Tibial artery (tissue), 4 donors: ENCODE measurements at places on chromosomes 1 and 21.

- peak; percentile 65 for DNase-seq
Observed at GRCh38 chr1:12527564-12527963, 90.4 kb downstream of the DHRS3 start.

DNA sequence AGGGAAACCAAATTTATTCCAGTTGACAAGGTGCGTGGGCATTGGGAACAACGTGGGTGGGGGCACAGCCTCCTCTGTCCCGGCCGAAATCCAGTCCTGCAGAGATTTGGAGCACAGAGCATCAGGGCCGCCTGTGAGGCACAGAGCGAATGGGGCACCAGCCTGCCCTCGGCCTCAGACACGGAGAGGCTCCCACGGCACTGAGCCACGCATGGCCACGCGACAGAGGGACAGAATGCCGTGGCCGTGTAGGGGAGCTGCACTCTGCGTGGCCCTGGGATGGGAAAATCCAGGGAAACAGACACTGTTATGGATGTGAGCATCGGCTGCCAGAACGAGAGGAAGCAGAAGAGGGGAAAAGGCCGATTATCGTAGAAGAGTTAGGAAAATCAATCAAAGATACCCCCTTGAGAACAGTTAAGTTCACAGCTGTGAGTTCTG lies 13.5 kb upstream of the C1orf159 start:
- DNase-seq: no peak

DNA sequence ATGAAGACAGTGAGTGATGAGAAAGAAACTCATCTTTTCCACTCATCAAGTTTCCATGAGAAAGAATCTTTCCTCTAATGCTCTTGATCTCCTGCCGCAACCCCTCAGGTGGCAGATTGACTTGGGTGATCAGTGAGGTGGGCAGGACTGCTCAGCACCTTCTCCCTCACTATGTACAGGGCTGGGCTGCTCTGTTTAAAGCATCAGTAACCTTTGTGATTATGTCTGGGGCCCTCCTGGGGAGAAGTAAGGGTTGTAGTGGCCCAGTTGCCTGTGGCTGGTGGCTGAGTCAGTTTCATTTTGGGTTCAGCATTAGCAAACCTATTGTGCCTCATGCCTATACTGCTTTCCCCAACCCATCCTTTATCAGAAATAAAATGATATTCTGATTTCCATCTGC lies 366.0 kb downstream of the TTLL7 start:
- DNase-seq: no peak

DNA sequence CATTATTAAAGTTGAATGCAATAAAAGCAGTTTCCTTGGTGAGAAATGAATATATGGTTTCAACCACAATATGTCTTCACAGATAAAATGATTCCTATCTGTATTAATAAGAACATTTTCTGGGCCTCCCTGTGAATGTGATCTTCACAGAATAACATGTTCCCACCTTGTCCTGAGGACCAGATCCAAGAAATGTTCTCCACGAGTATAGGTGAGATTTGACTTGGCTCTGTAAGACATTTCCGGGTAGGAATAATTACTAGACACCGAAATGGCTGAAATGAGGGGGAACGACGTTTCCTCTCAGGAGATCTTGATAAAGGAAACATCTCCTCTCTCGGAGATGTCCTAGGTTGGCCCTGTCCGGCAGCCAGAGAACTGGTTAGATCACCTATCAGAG lies 61.4 kb downstream of the CLIC6 start:
- DNase-seq: no peak

DNA sequence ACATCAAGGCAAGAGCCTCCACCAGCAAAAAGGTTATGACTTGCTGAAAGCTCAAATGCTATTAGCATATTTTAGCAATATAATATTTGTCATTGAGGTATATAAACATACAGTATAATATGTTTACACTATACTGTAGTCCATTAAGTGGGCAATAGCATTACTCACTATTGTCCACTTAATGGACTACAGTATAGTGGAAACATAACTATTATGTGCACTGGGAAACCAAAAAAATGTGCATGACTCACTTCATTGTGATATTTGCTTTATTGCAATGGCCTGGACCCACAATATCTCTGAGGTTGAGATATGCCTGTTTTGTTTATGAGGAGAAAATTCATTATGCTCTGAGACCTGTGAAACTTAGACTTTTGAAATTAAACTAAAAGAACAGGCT lies 300.0 kb downstream of the BARHL2 start:
- no peak for DNase-seq

DNA sequence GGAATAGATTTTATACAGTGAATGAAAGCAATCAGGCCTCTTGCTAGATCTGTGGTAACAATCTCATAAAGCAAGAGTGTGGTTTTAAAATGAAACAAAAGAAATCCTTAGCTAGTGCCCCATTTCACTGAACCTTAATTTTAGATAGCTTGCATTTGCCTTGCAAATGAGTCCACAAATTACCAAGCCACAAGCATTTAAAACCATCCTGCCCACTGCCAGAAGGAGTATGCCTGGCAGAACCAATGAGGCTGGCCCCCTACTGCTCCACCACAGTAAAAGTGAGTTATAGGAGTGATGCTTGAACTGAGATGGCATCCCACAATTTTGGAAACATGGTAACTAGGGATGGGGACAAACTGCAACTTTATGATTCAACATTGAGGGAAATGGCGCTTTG lies 206.4 kb upstream of the LMO4 start:
- no peak for DNase-seq

GRCh38 chr1:19723874-19724273 lies 59.2 kb downstream of the HTR6 start:
- DNase-seq: no peak

GRCh38 chr1:3524556-3525203 lies 70.2 kb downstream of the ARHGEF16 start:
- no peak for DNase-seq

- DNase-seq: no peak
Observed at GRCh38 chr1:11703357-11704193, 12.1 kb downstream of the DRAXIN start.

DNA sequence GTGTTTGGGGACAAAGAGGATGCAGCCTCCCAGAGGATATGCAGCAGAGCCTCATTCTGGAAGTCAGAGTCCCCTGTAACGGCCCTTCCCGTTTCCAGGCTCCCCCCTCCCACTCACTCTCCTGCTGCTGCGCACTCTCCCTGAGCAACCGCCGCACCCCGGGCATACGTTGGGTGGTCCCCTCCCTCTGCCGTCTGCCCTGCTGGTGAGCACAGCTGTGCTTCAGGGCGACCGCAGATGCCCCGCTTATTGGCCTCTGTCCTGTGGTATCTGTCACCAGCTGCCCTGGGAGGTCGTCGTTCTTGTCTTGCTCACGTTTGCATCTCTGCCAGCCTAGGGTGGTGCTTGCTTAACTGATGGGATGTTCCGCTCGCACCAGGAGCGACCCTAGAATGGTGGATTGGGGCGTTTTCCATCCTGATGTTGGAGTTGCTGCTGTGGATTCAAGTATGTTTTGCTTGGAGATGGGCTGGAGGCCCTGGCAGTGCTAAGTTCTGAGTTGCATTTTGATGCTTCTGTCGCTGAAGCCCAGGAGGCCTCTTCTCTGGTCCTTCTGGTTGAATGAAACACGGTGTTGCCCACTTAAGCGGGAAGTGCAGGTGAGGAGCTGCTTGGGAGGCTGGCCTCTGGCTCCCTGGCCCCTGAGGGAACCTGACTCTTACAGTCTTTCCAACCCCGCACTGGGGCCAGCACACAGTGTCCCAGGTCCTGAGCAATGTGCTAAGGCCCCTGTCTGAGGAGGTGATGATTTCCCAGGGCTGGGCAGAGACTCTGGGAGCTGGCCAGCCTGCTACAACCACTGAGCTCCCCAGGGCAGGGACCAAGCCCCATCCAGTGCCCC lies 3.2 kb downstream of the TMEM201 start:
- DNase-seq: no peak

GRCh38 chr1:202270871-202271326 lies 70.8 kb downstream of the UBE2T start:
- DNase-seq: no peak

GRCh38 chr1:200558866-200559459 lies 61.6 kb downstream of the KIF14 start:
- DNase-seq: no peak

- no peak for DNase-seq
Observed at GRCh38 chr1:200238311-200238710, 171.5 kb downstream of the ZNF281 start.

GRCh38 chr1:170221495-170221894 lies 75.7 kb downstream of the NTMT2 start:
- DNase-seq: no peak

DNA sequence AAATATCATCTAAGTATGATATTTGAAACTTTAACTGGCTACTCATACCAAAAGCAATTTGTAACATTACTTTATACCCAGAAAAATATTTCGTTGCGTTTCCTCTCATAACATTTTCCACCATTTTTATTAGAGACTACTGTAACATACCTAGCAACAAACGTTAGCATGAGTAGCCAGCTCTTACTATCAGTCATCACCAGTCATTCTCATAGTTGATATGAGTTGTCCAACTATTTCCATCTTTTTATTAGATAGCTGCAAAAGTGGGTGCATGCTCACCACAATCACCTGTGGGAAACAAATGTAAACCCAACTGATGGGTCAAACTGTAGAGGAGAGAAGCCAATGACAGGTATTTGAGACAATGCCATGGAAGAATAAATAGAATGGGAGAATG lies 114.6 kb downstream of the AKT3 start:
- DNase-seq: no peak

DNA sequence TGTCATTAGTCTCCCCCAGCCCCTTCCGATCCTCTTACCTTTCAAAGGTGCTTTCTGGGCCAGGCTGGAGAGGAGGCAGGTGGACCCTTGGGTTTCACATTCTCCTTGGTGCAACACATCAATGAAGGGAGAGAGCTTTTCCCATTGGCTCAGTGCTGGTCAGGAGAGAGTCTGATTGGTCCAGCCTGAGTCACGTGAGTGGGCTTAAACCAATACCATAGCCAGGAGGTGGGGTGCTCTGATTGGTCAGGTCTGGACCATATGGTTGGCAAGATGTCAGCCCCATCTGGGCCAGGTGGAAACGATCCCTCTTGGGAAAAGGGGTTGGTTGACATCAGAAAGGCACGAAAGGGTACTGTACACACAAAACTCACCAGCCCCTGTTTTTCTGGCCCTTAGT lies 44.8 kb upstream of the ABCG1 start:
- DNase-seq: no peak

- no peak for DNase-seq
Observed at GRCh38 chr1:86517336-86517735, 29.5 kb upstream of the CLCA4 start.

DNA sequence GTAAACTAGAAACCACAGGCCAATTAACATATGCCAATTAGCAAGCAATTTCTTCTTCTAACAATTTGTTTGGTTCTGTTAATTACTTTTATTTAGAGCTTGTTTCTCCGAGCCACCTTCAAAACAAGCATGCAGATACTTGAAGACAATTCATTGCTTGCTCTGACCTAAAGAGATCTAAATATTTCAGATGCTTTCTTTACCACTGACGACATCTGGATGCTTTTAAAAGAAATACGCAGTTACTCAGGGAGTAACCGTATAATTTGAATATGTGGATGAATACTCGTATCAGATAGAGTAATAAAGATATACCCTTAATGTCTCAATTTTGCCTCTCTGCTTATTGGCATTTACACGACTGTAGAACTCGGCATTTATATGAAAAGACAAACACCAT lies 390.0 kb downstream of the DISC1 start:
- no peak for DNase-seq

GRCh38 chr1:165452336-165453130 lies 7.6 kb upstream of the RXRG start:
- no peak for DNase-seq

- no peak for DNase-seq
Observed at GRCh38 chr21:44508711-44509445, 31.1 kb downstream of the KRTAP10-1 start.

DNA sequence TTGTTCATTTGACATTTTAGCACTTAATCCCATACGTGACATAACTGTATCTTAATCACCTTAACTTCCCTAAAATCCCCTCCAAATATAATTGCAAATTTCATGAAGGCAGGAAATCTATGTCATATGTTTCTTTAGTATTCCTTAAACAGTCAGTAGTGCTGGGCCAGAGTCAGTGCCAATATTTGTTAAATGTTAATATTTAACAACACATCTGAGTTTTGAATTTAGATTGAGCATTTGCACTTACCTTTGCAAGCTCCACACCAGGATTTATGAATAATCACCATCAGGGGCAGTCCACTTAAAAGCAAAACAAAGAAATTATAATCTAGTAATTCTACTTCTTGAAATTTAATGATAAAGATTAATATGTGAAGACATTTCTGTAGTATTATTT lies 5.3 kb downstream of the KTI12 start:
- DNase-seq: no peak

DNA sequence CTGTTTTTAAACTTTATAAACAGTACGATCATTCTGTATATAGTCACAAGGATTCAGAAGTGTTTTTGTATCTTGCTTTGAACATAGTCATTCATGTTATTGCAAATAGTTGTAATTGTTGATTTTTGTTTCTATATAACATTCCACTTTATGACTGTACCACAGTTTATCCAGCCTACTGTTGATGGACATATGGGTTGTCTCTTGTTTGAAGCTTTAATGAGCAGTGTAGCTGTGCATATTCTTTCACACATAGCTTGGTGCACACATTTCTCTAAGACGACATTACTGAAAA lies 6.1 kb downstream of the CD101 start:
- no peak for DNase-seq

DNA sequence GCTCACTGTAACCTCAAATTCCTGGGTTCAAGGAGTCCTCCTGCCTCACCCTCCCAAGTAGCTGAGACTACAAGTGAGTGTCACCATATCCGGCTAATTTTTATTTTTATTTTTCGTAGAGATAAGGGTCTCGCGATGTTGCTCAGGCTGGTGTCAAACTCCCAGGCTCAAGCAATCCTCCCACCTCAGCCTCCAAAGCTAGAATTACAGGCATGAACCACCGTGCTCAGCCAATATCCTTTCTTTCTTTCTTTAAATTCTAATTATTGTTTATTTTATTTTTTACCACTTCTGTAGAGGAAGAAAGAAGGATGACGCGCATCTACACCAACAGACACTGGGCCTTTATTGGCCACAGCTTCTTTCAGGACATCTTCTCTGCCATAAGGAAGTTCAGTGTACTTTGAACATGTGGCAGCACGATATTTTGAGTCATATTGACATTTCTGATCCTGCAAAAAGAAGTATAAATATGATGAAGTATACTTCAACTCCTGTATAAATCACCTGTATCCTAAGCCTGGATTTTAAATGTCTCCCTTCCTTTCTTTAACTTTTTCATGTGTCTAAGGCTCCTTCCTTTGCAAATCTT lies 15.8 kb downstream of the CTSS start:
- DNase-seq: no peak

DNA sequence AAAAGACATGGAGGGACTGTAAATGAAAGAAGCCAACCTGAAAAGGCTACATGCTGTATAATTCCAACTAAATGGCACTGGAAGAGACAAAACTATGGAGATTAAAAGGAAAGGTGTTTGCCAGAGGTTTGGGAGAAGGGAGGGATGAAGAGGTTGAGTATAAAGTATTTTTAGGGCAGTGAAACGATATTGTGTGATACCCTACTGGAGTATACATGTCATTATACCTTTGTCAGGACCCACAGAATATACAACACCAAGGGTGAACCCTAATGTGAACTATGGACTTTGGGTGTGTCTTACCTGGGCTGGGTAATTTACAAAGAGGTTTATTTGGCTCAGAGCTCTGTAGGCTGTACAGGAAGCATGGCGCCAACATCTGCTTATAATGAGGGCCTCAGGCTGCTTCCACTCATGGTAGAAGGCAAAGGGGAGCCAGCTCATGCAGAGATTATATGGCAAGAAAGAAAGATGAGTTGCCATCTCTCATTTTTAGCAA lies 73.4 kb downstream of the CD2 start:
- no peak for DNase-seq

GRCh38 chr1:222600281-222600680 lies 10.5 kb upstream of the TAF1A start:
- DNase-seq: no peak
